ENCODE measurements at places on chromosomes 13 and 19. TPM values are rescaled to one million over a fixed set of nuclear protein-coding genes. Genes with fewer than 3 reads are reported as not detected.

DNA sequence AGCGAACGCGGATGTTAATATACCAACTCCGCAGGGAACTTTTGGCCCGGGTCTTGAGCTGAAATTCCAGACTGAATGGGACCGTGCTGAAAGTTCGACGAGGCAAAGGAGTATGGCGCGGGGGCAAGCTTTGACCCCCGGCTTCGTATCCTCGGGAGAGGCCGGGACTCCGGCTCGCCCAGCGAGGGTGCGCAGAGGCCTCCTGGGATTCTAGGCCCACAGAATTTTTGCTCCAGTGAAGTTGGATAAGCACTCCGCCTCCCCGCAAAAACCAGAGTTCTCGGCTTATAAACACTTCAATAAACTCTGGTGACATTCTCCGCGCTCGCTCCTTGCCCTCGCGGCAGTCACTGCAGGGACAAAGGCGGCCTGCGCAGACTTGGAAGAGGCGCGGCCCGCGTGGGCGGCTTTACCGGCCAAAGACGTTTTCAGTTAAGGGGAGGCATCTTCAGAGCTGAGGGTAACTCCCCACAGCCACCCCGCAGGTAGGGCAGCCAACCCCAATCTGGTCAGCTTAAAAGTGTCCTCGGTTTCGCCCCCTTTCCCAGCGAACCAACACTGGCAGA, 112.6 kb downstream of the KCNRG start:
- peak overlapping the region; percentile 45 for H3K4me3 ChIP-seq
- H3K27me3 ChIP-seq, result peaks cover 59% of the 10 kb centered on the region
- H3K27ac ChIP-seq, result peak overlapping the region; percentile 99
- peak; percentile 44 for DNase-seq
- H3K36me3 ChIP-seq, result no peaks in the 10 kb centered on the region
- peaks cover 52% of the 10 kb centered on the region for H3K4me1 ChIP-seq

Gene GRK1
- total RNA-seq, result 0.22 TPM

Gene MAP3K10
- 4.2 TPM for total RNA-seq

- no peak for DNase-seq
- H3K4me1 ChIP-seq, result no peaks in the 10 kb centered on the region
- no peak overlapping the region for H3K27ac ChIP-seq
- no peaks in the 10 kb centered on the region for H3K27me3 ChIP-seq
- no peak overlapping the region for H3K4me3 ChIP-seq
Observed at GRCh38 chr13:101655435-101655834, 203.0 kb downstream of the ITGBL1 start.

DNA sequence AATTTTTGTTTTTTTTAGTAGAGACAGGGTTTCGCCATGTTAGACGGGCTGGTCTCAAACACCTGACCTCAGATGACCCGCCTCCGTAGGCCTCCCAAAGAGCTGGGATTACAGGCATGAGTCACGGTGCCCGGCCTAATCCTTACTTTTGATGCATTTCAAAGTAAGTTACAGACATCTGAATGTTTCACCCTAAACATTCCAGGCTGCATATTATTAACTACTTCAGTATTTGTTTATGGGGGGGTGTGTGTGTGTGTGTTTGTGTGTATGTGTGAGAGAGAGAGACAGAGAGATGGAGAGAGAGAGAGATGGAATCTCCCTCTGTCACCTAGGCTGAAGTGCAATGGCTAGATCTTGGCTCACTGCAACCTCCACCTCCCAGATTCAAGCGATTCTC, 13.1 kb downstream of the SULT2B1 start:
- H3K4me3 ChIP-seq, result no peak overlapping the region
- H3K27ac ChIP-seq, result no peak overlapping the region
- peaks cover 4% of the 10 kb centered on the region for H3K27me3 ChIP-seq
- DNase-seq, result no peak

DNA sequence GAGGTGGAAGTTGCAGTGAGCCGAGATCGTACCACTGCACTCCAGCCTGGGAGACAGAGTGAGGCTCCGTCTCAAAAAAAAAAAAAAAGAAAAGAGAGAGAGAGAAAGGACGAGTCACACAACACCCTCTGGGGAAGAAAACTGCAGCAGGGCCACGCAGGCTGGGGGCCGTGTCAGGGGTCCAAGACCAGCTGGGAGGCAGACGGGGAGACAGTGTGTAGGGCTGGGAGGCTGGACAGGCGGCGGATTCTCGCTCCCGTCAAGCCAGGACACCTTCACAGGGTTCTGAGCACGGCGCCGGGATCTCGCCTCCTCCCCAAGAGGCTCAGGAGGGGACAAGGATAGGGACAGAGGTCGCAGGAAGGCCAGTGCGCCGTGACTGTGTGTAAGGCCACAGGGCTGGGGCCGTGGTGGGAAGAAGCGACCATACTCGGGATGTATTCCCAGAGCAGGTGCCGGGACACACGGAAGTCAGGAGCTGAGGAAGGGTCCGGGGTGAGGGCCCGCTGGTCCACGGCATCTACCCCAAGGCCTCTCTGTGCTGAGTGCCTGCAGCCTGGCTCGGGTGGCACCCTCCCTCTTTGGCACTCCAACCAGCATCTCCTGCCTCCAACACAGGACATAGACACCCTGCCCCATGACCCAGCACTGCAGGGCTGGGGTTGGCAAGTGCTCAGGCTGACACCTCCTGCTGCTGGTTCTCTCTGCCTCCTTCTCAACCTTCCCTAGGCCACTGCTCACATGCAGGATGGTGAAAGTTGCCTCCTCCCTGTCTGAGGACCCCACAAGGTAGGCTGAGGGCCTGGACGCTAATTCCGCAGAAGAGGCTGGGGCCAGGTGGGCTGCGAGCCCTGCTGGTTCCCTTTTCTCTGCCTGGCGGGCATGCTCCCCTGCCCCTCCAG, 21.2 kb downstream of the ZNF787 start:
- H3K27me3 ChIP-seq, result no peaks in the 10 kb centered on the region
- no peak overlapping the region for H3K27ac ChIP-seq
- no peak overlapping the region for H3K4me3 ChIP-seq

DNA sequence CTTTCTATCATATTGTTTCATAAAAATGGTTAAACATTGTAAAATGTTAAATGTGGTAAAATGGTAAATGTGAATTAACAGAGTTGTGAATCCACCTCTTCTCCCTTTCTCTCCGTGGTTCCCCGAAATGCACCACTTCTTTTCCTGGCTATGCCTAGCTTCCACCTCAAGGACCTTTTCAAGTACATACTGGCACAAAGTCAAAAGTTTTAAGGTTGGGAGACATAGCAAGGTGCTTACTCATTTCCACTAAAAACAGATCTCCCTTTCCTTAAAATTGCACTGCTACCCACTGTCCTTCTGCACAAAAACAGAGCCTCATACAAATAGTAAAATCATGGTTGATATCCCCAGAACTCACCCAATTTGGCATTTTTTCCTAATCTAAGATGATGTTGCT, 558.2 kb downstream of the SLITRK6 start:
- no peaks in the 10 kb centered on the region for H3K4me1 ChIP-seq
- H3K27me3 ChIP-seq, result no peaks in the 10 kb centered on the region
- H3K36me3 ChIP-seq, result no peaks in the 10 kb centered on the region
- no peak for DNase-seq
- H3K27ac ChIP-seq, result no peak overlapping the region

- no peaks in the 10 kb centered on the region for H3K27me3 ChIP-seq
- H3K4me3 ChIP-seq, result no peak overlapping the region
- H3K27ac ChIP-seq, result no peak overlapping the region
Observed at GRCh38 chr13:24103782-24104372, 56.6 kb upstream of the SPATA13 start.

DNA sequence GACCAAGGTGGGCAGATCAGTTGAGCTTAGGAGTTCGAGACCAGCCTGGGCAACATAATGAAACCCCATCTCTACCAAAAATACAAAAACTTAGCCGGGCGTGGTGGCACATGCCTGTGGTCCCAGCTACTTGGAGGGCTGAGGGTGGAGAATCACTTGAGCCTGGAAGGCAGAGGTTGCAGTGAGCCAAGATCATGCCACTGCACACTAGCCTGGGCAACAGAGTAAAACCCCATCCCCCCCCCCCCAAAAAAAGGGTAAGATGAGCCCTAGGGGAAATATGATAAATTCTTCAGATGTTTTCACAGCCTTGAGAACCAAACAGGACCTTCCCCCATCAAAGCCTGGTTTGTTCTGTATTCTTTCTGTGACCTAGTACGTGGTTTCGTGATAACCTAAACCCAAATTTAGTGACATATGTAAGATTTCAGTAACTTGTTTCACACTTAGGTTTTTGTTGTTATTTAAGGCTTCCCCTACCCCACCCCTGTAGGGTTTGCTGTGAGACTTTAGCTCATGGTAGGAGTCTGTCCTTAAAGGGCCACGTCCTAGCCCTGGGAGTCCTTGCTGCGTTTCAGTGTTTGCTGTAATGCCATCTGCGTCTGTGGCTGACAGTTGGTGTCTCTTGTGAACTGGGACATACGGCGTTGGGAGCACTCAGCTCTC, 49.6 kb downstream of the MYO9B start:
- H3K4me3 ChIP-seq, result no peak overlapping the region
- no peaks in the 10 kb centered on the region for H3K27me3 ChIP-seq
- peak; percentile 38 for DNase-seq
- H3K27ac ChIP-seq, result peak overlapping the region; percentile 71
- peaks cover 12% of the 10 kb centered on the region for H3K36me3 ChIP-seq

DNA sequence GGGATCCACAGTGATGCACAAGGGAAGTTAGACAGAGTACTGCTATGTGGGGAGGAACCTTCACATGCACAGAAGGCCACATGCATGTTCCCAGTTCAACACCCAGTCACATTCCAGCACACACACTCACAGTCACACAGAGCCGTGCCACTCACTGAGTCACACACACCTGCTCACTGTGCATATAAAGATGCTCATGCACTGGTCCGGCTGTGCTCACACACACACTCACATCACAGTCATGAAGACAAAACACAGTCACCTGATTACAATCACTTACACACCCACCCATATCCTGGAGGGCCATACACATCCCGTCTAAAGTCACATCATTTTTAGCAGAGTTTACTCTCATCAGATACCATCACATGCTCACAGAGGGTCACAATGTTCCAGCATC, 478 bp downstream of the CLC start:
- peaks cover 2% of the 10 kb centered on the region for H3K27me3 ChIP-seq
- no peak overlapping the region for H3K27ac ChIP-seq
- no peak overlapping the region for H3K4me3 ChIP-seq
- H3K4me1 ChIP-seq, result no peaks in the 10 kb centered on the region
- DNase-seq, result no peak

DNA sequence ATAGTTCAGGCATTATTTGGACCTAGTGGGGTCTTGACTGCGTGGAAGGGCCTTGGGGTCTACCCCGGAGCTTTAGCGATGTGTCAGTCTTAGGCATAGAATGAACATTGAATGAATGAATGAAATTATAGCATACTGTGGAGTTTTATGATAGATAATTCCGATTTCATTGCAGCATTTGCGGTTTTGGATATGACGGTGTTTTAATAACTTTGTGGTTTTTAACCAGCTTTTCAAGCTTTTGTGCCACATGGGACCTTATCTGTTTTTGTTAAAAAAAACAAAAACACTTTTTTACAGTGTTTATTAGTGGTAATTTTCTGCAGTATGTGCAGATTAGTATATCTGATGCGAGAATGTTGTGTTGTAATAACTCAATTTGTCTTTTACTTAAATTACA, 696 bp downstream of the NUP58 start:
- peaks cover 4% of the 10 kb centered on the region for H3K36me3 ChIP-seq
- peak overlapping the region; percentile 98 for H3K27ac ChIP-seq
- no peaks in the 10 kb centered on the region for H3K27me3 ChIP-seq
- DNase-seq, result no peak

Gene UPF3A
- total RNA-seq, result 39.6 TPM

GRCh38 chr13:72652681-72653080, 74.7 kb downstream of the MZT1 start:
- peak; percentile 7 for DNase-seq
- no peaks in the 10 kb centered on the region for H3K36me3 ChIP-seq
- H3K4me1 ChIP-seq, result no peaks in the 10 kb centered on the region
- H3K27ac ChIP-seq, result no peak overlapping the region

Gene NAPSA
- 0.40 TPM for total RNA-seq

DNA sequence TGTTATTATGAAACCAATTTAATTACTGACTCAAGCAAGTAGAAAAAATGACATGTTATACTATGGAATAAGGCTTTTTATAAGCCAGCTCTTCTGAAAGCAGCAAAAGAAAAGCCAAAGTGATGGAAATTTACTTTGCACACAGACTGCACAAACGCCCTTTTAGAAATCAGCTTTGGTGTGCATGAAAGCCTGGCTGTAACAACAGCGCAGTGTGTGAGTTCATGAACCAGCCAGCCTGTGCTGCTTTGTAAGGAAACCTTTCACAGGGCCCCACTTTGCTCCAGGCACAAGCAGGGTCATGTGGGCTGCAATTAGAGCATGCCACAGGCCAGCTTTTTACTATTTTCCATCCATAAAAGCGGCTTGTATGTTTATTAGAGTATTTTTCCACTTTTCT, 13.6 kb upstream of the IFT88 start:
- no peak overlapping the region for H3K27ac ChIP-seq
- H3K4me1 ChIP-seq, result no peaks in the 10 kb centered on the region
- peak; percentile 79 for DNase-seq
- no peaks in the 10 kb centered on the region for H3K36me3 ChIP-seq
- H3K27me3 ChIP-seq, result no peaks in the 10 kb centered on the region

GRCh38 chr13:88472316-88472715, 801.1 kb downstream of the SLITRK5 start:
- H3K4me3 ChIP-seq, result no peak overlapping the region
- no peaks in the 10 kb centered on the region for H3K27me3 ChIP-seq
- DNase-seq, result no peak
- no peaks in the 10 kb centered on the region for H3K4me1 ChIP-seq

DNA sequence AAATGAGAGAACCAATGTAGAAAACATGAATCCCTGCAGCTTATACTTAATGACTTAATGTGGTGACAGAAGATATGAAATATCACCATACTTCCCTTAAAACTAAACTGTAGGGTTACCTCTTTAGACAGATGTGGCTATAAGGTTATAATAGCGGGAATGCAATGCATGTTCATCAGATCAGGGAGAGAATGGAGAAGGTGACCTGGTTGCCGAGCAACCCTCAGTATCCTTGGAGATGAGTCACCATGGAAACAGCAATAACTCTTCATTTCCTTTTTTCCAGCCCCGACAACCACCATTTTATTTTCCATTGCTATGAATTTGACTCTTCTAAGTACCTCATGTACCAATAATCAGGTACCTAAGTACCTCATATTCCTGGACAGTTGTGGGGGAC, 28.0 kb upstream of the ZNF835 start:
- H3K4me3 ChIP-seq, result no peak overlapping the region
- H3K27ac ChIP-seq, result no peak overlapping the region
- H3K27me3 ChIP-seq, result no peaks in the 10 kb centered on the region
- H3K36me3 ChIP-seq, result no peaks in the 10 kb centered on the region
- no peaks in the 10 kb centered on the region for H3K4me1 ChIP-seq

GRCh38 chr13:28710161-28710560, 8.6 kb downstream of the SLC46A3 start:
- no peak for DNase-seq
- H3K4me1 ChIP-seq, result no peaks in the 10 kb centered on the region
- no peak overlapping the region for H3K27ac ChIP-seq
- no peak overlapping the region for H3K4me3 ChIP-seq
- H3K36me3 ChIP-seq, result no peaks in the 10 kb centered on the region

Gene HNRNPA1L2
- 4.3 TPM for total RNA-seq

- no peak for DNase-seq
- no peaks in the 10 kb centered on the region for H3K27me3 ChIP-seq
- H3K4me3 ChIP-seq, result peak overlapping the region; percentile 96
- H3K27ac ChIP-seq, result peak overlapping the region; percentile 85
- H3K36me3 ChIP-seq, result peaks cover 20% of the 10 kb centered on the region
Observed at GRCh38 chr19:43575955-43576878, 616 bp downstream of the PINLYP start.

Gene PDX1
- total RNA-seq, result not detected

Data from muscle of leg (tissue), 16 donors.